ENCODE measurements at places on chromosomes 5 and 9.

- DNase-seq: no peak
Observed at GRCh38 chr5:115573133-115573532, 28.6 kb upstream of the FEM1C start.

DNA sequence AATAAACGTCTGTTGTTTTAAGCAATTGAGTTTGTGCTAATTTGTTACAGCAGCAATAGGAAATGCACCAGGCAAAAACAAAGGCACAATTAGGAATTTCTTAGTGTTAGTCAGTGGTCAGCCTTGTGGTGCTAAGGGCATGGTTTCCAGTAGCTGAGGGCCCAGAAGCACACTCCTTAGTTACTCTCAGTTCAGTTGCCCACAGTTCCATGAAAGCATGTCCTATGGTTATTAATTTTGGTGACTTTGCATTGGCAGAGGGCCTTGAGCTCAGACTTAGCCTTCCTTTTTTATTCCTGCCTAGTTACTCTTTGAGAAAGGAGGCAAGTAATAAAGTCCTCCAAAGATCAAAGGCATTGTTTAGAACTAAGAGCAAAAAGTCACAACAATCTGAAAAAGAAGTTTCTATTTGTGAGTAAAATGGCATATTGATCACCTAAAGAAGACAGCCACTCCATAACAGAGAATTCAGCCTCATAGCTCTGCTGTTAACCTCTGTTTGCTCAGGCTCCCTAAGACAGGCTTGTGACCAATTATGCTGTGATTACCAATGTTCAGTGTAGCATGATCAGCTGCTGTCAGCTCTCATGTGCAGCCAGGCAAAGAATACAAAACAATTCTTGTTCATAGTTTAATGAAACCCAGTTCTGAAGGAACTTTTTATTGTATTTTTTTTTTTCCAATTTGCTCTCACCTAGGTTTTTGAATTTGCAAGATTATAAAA lies 57.0 kb upstream of the MROH2B start:
- no peak for DNase-seq

- DNase-seq: no peak
Observed at GRCh38 chr9:96394832-96395496, 11.5 kb upstream of the SLC35D2 start.

DNA sequence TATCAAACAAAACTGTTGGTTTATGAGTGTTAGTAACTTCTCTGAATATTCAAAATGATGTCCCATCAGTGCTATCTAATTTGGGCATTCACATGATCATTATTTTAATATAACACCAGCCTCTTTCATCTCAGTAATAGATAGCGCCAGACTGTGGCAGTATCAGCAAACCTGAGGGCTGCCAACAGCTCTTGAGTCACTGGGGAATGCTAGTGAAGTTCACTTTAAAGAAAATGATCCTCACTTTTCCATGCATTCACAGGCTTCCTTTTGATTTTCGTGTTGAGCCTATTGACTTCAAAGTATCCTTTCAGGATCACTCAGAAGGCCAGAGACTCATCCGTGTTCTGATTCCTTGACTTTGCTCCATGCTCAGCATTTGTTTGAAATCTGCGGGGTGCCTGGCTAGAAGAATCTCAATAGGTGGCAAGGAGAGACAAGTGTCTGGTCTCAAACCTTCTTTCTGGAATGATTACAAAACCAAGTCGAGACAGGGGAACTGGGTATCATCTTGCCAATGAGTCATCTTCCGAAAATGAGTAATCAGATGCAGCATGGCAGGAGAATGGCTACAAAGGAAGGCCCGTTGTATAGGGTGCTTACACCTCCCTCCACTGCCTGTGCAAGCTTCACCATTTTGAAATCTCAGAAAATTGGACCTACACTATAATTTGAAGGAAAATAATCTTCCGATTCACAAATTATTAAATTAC lies 509.1 kb downstream of the RASEF start:
- DNase-seq: no peak

- DNase-seq: no peak
Observed at GRCh38 chr5:132181011-132181629, 46.5 kb downstream of the P4HA2 start.

DNA sequence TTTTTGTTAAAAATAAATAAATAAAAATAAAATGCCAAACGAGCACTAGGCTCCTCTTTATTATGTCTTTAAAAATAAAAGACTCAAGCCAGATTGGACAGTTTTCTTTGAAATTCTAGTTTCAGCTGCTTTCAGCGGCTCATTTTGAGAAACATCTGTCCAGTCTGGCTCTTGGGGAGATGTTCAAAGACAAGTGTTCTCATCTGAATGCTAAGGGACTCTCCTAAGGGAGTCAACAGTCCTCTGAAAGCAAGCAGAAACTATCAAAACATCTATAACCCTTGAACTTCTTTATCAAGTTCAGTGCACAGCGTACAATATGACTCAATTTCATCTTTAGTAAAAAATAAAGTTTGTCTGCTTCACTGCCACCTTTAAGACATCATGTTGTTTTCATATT lies 886.2 kb upstream of the DMAC1 start:
- DNase-seq: no peak

GRCh38 chr5:108521841-108522506 lies 140.1 kb upstream of the FBXL17 start:
- no peak for DNase-seq

- no peak for DNase-seq
Observed at GRCh38 chr5:138603249-138603920, 28.2 kb upstream of the HSPA9 start.

GRCh38 chr5:132083071-132083678 lies 9.6 kb downstream of the CSF2 start:
- DNase-seq: no peak

- DNase-seq: no peak
Observed at GRCh38 chr9:33737811-33738606, 57.4 kb upstream of the PRSS3 start.

- DNase-seq: no peak
Observed at GRCh38 chr5:32027717-32028458, 146.2 kb downstream of the GOLPH3 start.

GRCh38 chr5:38598994-38599617 lies 42.7 kb upstream of the LIFR start:
- DNase-seq: no peak

DNA sequence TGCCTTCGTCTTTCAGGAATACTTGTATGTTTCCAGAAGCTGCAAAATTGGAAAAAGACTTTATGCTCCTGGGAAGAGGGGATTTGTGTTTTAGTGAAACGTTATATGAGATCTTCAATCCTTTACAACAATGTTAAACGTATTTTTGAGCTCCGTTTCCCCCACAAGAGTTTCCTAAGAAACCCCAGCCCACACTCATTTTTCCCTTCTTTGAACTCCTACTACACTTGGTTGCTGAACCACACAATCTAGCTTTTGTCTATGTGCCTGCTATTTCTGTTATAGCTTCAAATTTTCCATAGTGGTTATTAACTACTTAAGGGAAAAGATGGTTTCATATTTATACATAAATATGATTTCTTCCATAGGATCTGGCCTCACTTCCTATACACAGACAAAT lies 238.6 kb upstream of the ACTBL2 start:
- DNase-seq: no peak

GRCh38 chr5:117183326-117183725 lies 608.7 kb upstream of the SEMA6A start:
- no peak for DNase-seq

DNA sequence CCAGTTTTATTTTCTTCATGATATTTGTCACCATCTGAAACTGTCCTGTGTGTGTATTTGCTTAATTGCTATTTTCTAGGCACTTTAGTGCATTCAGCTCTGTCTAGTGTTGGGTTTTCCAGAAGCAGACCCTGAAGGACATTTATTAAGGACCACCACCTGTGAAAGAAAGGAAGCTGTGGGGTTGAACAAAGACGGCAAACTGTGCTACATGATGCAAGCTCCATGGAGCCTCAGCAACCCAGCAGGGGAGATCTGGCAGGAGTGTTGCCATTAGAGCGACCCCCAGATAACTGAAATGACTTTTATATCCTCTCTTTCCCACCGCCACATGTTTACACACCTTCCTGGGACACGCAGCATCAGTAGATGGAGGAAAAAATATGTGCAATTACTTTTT lies 125.5 kb downstream of the GABRB2 start:
- DNase-seq: no peak

GRCh38 chr5:31113666-31114350 lies 79.7 kb upstream of the CDH6 start:
- DNase-seq: no peak

- DNase-seq: no peak
Observed at GRCh38 chr9:68997666-68998065, 16.2 kb downstream of the PRKACG start.

DNA sequence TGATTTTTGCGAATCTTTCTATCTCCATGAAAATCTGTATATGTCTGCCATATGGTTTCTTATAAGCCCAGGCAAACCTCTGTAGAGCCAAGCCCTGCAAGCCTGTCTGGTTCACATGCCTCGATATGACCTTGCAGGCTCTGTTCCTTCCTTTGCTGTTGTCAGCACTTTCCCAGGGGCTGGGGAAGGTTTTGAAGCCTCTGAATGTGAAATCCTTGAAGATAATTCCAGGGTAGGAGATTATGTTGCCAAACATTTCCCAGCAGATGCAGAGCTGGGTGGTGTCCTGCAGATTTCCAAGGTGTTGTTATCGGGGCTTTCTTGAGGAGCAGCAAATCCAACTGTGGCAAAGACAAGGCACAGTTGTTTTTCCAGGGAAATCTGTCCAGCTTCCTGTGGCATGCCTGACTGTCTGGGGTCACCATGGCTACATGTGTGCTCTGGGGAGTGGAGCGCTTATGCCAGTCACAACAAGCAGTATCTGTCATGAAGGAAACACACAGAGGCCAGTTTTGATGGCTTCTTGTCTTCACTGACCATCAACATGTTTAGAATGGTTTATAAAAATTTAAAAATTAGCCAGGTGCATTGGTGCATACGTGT lies 60.7 kb upstream of the RPS23 start:
- no peak for DNase-seq
